Activated CD8-positive, alpha-beta memory T cell treated with anti-CD3 and anti-CD28 coated beads for 4 hours (primary cell): ENCODE measurements at places on chromosomes 4 and X.

DNA sequence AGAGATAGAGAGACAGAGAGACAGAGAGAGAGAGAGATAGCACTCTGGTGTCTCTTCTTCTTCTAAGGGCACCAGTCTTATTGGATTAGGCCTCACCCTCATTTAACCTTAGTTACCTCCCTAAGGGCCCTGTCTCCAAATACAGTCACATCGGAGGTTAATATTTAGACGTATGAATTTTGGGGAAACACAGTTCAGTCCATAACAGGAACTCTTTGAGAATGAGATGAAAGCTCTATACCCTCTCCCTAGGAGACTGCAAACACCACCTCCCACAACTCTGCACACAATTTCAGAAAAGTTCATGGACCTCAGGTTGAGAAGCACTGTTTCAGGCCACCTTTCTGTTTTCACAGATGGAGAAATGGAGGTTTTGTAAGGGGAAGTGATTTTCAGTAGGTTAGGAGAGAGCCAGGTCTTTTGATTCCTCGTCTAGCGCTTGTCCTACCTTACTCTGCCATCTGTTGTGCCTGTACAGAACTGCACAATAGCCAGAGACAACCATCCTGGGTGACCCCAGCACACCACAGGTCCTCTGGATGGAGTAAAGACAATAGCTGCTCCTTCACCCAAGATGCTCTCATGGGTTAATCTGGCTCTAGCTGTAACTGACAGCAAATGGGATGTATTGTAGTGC lies 16.9 kb upstream of the LOC101059915 start:
- no peak for DNase-seq

- DNase-seq = no peak
These were observed 74.9 kb downstream of the ADGRA3 start for GRCh38 chr4:22440999-22441398.

GRCh38 chrX:47515941-47516665 lies 33.1 kb upstream of the ZNF41 start:
- DNase-seq = no peak

DNA sequence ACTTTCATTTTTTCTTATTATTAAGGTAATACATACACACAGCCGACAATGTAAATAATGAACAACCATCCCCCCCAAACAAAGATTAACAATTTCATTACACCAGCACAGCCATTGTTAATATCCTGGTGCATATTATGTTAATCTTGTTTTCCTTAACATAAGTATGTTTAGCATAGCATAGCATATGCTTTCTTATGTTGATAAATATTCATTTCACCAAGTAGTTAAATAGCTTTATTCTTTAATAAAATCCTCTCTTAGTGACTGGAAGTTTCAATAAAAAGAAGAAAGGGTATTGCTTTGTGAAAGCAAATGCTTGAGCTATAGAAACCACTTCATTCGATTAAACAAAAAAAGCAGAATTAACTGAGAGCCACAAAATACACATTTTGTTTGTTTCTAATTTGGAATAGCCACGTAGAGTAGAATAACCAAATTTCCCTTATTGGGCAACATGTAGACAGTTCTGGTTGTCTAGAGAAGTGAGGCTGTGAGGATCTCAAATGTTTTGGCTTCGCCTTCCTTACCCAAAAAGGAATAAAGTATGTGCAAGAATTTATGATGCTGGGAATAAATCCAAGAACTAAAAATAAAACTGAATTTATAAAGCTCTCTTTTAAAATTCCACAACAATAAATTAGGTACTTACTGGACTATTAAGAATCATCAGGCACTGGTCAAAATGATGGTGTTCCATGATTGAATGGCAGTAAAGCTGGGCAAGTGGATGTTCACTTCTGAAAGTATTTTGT lies 118.0 kb downstream of the PDE5A start:
- no peak for DNase-seq

GRCh38 chrX:24231641-24232179 lies 82.2 kb downstream of the SUPT20HL2 start:
- DNase-seq = no peak

- no peak for DNase-seq
These were observed 10.8 kb upstream of the AFAP1 start for GRCh38 chr4:7950301-7951092.

- DNase-seq = no peak
These were observed 46.5 kb downstream of the RFC1 start for GRCh38 chr4:39319676-39320075.

DNA sequence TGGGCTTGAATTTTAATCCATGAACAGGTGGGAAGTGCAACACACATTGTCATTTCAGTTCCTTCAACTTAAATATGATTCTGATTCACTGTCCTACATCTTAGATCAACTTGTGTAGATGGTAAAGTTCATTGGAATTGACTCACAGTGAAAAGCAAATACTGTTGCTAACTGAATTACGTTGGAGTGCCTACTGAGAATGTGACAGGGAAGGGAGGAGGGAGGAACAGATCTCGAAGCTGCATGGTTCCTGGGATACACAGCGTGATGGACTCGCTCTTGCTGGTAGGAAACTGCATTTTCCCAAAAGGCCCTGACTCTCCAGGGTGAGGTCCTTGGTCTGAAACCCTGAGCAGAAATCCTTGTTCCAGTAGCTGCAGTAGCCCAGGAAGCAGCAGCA lies 284.2 kb downstream of the USP46 start:
- no peak for DNase-seq

DNA sequence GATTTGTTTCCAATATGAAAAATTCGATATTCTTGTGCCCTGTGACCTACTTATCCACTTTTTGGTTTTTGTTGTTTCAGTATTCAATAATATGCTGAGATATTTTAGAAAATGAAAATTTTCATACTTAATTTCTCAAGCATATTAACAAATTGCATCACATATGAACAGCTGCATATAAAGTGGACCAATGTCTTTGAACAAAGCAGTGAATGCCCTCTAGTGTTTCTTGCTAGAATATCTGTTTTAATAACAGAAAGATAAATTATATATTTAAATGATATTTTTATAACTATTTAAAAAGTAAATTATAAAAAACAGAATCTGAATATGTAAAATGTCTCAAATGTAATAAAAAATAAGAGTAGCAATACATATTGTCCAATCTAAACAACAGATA lies 31.7 kb upstream of the INTU start:
- DNase-seq = no peak

- DNase-seq = no peak
These were observed 54.2 kb downstream of the C4orf50 start for GRCh38 chr4:5964030-5964429.

DNA sequence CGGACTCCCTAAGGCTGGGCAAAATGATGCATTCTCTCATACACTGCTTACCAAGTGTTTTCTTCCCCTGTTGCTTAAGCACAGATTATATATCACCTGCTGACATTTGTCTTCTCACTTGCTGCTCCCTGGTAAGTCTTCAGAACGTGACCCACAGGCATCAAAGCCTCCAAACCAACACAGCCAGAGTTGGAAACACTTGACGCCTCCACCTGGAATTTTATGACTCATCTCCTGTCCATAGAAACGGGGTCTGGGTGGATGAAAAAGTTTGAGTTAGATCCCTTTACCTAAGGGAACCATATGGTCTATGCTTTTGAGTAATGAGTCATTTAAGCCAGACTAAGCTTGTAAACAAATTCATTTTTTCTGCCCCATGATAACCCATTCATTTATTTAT lies 251.6 kb downstream of the USP46 start:
- DNase-seq = no peak

- DNase-seq = no peak
These were observed 815 bp downstream of the HCCS start for GRCh38 chrX:11111947-11112346.

DNA sequence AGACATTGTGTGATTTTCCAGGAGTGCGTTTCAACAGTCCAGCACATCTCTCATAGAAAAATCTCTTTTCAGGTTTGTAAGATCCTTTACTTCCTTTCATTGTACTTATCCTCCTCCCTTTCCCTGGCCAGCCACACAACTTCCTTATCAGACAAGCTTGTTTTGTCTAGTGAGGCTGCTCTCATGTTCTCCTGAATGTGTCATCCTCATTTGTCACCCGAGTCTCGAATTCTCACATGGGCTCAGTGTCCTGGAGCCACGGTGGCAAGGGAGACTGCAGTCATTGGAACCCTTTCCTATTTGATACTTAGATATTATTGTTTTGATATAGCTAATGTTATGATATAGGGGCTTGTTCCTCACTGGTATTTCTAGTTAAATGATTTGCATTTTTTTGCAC lies 16.9 kb downstream of the SYNPO2 start:
- no peak for DNase-seq

- DNase-seq = no peak
These were observed 314.0 kb downstream of the GBA3 start for GRCh38 chr4:23006756-23007155.

- no peak for DNase-seq
These were observed 222.1 kb downstream of the CAMK2D start for GRCh38 chr4:113539408-113539807.

- no peak for DNase-seq
These were observed 21.4 kb downstream of the GAB3 start for GRCh38 chrX:154729439-154729838.

DNA sequence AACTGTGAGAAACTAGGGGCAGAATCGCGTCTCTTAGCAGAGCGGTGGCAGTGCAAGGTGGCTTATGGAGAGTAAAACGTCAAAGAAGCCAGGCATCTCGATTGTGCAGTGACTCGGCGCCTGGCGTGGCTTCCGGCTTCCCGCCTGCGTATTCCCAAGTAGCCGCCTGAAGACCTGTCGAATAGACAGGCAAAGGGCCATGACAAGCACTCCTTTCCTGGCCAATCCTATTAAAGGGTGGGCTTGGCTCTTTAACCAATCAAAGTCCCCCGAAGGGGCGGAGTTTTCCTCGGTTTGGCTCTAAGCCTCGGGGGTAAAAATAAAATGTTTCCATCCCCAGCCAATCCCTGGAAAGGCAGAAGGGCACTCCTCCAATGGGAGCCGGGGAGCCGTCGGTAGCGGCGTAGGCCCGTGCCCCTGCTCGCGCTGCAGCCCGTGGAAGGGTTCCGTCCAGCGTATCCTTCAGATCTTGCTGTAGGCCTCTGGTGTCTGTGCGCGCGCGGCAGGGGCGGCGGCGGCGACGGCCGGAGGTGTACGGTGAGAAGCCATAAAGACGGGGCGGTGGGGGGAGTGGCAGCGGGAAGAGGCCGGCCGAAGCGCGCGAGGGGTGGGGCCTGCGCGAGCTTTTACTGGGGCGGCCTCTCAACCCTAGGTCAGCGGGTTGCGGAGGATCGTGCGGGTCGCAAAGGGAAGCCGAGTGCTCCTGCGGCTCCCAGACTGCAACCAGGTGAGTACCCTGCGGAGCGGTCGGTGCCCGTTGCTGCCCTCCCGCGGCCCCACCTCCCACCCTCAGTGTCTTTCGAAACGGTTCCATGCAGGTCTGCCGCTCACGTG lies at the start of gene KANTR:
KANTR (plus strand) TSS at position 395 of the 834 bp plus-strand sequence. CDS start 30,131 bp downstream, outside the sequence.
- DNase-seq = peak; percentile 65

- no peak for DNase-seq
These were observed 3.9 kb downstream of the KIT start for GRCh38 chr4:54661686-54662085.

DNA sequence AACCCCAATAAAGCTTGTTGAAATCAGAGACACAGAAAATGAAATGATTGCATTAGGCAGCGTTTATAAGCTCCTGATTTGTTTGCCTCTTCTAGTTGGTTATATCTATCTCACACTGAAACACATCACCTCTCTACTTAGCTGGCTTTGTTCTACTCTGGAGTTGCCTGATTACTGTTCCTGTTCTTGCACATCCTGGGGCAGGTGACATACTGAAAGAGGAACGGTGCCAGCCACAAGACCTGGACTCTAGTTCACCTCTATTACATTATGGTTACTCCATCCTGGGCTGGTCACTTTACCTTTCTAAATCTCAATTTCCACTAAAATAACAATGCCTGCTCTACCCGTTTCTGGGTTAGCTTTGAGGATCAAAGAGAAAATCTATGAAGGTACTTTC lies 47.9 kb downstream of the TRIM2 start:
- DNase-seq = no peak

DNA sequence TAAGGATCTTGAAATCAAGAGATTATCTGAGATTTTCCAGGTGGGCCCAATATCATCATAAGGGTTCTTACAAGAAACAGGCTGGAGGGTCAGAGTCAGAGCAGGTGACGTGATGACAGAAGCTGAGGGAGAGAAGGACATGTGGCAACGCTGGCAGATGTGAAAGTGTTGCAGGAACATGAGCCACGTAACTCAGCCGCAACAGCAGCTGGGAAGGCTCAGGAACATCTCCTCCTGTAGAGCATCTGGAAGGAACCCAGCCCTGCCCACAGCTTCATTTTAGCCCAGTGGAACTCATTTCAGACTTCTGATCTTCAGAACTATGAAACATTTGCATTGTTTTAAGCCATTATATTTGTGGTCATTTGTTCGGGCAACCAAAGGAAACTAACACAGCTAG lies 156.3 kb upstream of the VEGFC start:
- no peak for DNase-seq

DNA sequence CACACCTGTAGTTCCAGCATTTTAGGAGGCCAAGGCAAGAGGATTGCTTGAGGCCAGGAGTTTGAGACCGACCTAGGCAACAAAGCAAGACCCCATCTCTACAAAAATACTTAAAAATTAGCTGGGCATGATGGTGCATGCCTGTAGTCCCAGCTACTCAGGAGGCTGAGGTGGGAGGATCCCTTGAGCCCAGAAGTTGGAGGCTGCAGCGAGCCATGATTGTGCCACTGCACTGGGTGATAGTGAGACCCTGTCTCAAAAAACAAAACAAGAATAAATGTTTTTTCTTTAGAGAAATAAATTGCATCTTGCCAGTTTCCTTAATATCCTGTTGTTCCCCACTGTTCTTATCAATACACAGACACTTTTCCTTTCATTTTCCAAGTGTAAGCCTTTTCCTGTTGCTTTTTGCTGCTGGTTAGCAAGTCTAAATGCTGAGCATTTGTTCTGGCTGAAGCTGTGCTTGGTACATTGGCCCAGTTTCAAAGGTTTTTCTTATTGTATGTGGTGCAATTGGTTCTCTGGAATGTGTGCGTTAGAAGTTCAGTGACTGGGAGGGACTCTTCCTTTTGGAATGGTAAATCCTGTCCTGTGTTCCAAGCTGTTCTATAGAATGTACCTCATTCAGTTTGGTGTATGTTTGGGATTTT lies 98.2 kb downstream of the AFF1 start:
- DNase-seq = no peak

DNA sequence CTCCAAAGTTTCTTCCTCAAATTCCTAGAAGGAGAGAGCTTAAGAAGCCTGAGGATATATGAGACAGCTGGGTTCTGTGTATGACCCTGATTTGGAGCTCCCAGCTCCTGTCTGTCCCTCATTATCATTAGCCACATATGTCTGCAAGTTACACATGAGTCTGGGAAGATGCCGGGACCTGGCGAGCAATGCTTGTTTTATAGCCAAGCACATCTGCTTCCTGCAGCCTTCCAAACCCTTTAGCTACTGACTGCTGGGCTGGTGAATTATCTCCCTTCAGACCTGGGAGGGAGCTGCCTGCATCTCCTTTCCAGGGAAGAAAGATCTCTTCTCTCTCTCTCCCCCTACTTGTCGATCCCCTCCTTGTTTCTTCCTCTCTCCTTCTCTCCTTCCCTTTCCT lies 556.7 kb upstream of the BOD1L1 start:
- DNase-seq = no peak

DNA sequence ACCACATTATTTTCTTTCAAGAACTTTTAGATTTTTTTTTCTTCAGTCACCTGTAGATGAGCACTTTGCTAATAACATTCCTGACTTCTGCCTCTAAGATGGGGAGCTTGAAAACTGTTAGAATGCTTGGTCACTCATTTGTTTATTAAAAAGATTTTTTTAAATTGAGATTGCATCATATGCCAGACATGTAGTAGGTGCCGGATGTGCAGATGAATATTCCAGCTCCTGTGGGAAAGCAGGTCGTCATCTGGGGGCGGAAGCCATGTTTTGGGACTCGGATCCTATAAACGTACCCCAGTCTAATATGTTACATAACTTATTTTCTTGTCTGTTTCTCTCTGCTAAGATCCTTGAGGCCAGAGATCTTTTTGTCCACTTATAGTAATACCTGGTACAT lies 236.8 kb downstream of the ARHGAP10 start:
- DNase-seq = no peak
